ENCODE measurements at places on chromosomes 6 and 20.

- no peak for DNase-seq
Measured at GRCh38 chr20:25471020-25471419, 63.5 kb downstream of the GINS1 start.

DNA sequence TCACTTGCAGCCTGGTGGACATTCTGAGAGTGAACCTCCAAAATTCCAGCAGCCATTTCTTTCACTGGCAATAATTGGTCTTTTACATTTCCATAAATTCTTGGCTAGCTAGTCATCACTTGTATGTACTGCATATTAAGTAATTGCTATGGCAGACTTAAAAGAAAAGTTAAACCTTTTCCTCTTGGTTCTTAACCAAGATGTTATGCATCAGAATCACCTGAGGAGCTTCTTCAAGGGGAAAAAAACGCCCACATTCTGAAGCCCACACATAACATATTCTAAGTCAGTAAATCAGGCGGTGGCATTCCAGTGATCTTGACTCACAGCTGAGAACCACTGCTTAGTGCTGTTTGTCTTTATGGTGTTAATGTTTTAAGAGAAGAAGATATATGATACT lies 37.0 kb downstream of the CDC40 start:
- no peak for DNase-seq

GRCh38 chr6:11381801-11382513 lies 149.5 kb upstream of the NEDD9 start:
- no peak for DNase-seq

GRCh38 chr6:149897015-149897697 lies 757 bp downstream of the RAET1E start:
- DNase-seq: peak; percentile 21

GRCh38 chr20:20303742-20304141 lies 64.2 kb upstream of the INSM1 start:
- no peak for DNase-seq

DNA sequence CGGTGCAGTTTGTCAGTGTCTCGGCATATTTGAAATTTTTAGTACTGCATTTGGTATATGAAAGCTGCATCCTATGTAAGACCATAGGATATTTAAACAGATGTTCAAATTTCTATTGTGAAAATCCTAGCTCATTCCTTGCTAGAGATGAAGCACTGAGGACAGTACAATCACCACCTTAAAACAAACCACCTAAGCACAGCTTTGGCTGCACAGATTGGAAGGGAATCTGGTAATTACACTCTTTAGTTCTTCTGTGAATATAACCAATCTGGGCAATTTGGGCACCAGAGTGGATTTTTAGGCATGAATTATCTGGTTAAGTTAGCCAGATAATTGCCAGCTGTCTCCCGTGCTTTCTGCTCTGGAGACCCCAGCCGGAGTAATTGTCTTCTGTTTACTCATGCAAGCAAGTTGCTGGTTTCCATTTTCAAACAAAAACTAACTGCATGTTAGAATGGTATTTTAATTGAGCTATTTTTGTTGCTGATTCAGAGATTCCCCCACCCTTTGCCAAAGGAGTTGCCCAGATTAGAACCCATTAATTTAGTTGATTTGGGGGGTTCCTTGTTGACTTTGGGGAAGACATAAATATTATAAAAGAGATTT lies 36.9 kb downstream of the E2F3 start:
- DNase-seq: no peak

GRCh38 chr20:41619360-41620100 lies 1.4 kb upstream of the CHD6 start:
- DNase-seq: no peak

DNA sequence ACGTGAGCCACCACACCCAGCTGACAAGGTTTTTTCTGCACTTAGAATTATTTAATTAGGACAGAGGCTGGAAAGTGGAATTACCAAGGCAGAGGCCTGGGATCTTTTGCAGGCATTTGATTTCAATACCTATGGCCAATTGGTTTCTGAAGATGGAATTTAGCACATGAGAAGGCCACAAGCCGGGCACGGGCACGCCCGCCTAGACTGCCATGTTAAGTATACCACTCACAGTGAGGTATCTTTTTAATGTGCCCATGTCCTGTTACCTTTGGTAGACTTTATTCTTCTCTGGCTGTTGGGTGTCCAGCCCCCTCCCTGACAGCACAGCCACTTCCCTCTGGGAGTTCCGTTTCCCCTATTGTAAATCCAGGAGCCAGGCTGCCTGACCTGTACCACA lies 18.0 kb upstream of the TAF8 start:
- DNase-seq: no peak

DNA sequence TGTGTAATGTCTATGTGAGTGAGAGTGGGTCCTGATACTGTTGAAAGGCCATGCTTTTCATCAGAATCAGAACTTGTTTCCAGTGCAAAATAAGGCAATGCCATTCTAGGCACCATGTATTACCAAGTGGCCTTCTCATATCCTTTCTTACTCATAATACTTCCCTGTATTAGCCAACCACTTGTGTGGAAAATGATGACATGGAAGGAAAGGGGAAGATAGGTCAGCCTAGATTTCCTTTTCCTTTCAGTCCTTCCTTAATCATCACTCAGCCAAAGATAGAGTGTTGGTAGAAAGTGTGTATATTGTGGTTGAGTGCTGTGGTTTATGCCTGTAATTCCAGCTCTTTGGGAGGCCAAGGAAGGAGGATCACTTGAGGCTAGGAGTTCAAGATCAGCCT lies 158.6 kb upstream of the PREP start:
- DNase-seq: no peak

DNA sequence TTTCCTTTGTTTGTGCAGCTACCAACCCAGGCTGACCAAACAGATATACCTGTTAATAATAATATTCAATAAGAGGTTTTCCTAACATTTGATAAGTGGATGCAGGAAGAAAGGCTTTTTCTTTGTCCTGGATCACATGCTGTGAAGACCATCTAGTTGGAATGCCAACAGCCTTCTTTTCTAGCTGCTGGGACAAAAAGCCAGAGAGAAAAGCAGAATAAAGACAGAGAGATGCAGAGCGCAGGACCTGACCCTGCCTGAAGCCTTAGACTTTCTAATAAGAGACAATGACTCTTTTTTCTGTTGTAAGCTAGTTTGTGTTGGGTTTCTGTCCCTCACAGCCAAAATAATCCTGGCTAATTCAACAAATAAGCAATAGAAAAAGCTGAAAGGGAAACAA lies 308.2 kb downstream of the PHF3 start:
- no peak for DNase-seq

GRCh38 chr6:100775667-100776066 lies 105.5 kb downstream of the ASCC3 start:
- DNase-seq: no peak

- no peak for DNase-seq
Measured at GRCh38 chr20:504632-505075, 38.9 kb downstream of the CSNK2A1 start.

DNA sequence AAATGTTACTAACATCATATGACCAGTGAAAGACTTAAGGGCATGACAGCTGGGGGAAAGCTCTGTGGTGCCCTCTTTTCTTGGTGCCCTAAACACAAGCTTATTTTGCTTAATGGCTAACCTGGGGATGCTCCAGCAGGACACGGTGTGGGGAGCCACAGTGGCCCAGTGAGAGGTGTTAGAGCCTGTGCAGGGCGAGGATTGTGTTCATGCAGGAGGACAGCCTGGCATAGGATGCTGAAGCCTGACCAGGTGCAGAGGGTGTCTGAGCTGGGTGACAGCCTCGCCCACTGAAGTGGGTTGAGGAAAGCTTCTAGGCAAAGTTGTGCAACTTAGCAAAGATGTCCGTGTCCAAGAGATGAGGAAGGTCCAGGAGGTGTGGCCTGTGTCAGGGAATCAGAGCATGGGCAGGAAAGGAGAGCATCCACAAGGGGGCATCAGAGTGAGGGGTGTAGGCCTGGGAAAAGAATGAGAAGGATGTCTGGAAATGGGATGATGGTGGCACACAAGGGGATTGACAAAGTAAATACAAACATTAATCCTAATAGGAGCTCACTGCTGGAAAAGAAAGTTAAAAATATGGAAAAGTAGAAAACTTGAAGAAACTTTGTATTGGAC lies 33.9 kb downstream of the SLC17A4 start:
- DNase-seq: no peak

GRCh38 chr6:156912431-156912830 lies 135.3 kb downstream of the ARID1B start:
- DNase-seq: no peak

- DNase-seq: peak; percentile 27
Measured at GRCh38 chr6:134882426-134883038, 67.4 kb downstream of the ALDH8A1 start.

DNA sequence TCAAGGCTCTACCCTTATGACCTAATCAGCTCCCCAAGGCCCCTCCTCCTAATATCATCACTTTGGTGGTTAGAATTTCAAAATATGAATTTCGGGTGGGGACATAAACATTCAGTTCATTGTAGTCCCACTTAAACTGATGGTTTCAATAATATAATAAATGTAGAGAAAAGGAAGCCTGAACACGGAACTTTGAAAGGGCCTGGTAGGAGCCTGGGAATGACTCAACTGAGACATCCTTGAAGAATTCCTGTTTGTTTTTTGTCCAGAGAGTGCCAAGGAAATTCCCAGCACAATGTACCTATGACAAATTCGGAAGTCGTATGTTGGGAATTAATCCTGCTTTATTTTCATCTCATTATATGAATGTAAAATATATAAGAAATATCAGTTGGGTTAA lies 457.9 kb downstream of the PLCB1 start:
- no peak for DNase-seq

DNA sequence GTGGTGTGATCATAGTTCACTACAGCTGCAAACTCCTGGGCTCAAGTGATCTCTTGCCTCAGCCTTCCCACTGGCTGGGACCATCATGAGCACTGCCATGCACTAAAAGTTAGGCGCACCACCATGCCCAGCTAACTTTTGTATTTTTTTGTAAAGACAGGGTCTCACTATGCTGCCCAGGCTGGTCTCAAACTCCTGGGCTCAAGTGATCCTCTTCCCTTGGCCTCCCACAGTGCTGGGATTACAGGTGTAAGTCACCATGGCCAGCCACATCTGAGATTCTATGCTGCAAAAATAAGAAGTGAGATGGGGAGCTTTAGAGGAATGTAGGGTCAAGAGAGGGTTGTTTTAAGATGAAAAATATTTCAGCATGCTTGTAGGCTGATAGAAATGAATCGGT lies 1.5 kb upstream of the FAM83D start:
- DNase-seq: no peak

DNA sequence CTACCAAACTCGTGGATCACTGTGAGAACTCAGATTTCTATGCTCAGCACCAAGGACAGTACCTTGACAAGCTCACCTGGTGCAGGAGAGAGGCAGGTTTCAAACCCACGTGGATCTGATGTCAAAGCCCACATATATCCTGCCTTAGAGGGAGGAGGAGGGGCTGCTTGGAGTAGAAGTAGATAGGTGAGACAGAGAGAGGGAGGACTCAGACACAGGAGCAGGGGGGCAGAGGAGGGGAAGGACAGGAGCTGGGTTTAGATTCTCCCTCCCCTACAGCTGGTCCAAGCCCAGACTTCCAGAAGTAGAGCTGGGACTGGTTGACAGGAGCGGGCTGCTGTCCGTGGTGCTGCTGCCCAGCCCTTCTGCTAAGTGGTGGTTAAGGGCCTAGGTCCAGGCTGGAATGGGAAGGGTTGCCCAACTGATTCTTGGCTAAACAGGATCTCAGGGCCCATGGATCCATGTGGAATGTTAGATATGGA lies 77.5 kb downstream of the CDH22 start:
- no peak for DNase-seq

DNA sequence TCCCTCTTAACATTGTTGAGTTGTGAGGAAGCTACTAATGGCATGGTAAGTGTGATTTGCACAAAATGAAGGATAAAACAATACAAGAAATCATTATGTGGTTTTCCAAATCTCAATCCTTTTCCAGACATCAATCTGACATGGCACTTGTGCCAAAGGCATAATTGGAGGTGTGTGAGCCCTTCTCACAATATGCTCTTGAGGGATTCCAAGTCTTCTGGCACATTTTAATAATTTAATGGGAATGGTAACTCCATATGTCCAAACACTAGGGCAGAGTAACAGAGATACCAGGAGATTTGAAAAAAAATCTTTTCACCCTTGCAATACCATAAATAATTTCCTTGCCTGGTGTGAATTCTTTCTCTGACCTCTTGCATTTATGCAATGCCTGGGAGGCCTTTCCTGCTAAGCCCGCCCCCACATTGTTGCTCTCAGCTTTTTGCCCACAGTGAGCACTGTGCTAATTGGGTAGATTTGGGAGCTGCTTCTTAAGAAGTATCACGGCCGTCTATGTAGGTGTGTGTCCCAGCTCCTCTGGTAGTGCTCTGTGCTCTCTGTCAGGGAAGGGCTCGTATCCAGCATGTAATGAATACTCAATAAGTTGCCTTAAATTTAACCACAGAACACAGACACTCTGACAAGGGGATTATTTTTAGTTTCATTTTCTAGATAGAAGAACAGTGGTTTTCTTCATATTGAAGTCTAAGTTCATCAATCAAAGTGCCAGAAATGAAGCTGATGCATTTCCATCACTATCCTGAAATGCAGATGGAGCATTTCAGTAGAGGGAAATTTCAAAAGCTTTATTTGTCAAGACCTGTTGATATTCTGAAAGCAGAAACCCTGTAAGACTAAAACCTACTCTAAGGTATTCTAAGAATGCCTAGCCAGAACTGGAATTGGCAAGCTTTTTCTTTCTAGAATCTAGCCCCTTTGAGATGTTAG lies 54.4 kb upstream of the CEP85L start:
- no peak for DNase-seq

DNA sequence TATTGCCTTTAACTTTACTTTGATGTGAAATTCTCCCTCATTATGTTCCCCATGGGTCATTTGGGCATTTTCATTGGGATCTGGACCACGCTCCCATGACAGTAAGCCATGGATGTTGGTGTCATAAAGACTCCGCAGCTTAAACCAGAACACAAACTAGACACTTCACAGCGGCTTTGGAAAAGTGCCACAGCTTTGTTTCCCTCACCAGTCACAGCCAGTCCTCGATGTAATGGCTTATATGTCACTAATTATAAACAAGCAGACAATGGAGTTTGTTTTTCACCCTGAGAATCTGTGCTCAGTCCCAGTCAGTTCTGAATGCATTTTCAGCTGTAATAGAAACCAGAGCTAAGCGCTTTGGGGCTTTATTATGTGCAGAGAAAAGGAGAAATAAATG lies 23.2 kb upstream of the DAAM2 start:
- no peak for DNase-seq

GRCh38 chr20:57679113-57679512 lies 30.7 kb downstream of the PMEPA1 start:
- no peak for DNase-seq

DNA sequence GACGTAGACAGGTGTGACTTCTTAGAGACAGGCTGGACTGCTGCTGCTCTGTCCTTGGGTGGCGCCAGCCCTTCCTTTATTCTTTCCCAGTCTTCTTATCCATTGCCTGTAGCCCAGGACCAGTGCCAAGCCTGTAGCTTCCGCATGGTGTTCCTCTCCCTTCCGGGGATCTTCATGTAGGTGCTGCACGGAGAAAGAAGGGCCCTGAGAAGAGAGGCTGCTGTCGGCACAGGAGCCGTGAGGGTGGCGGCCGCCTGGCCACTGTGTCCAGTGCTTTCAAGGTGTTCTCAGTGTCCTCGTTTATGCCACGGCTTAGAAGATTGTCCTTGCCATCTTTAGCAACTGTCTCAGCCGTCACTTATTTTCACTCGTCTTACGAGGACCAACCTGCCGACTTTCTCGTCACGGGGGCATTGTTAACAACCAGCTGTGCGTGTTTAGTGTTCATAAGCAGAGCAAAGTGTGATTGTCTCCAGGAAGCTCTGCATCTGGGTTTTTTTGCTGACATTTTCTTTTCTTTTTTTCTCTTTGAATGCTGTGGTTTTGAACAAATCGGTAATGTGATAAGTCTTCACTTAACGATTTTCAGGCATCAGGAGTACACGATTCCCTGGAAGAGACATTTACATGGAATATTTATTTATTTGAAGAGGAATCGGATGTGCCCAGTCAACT lies 61.2 kb downstream of the PPP1R14C start:
- DNase-seq: no peak
